ENCODE measurements at places on chromosomes 3 and 15.

DNA sequence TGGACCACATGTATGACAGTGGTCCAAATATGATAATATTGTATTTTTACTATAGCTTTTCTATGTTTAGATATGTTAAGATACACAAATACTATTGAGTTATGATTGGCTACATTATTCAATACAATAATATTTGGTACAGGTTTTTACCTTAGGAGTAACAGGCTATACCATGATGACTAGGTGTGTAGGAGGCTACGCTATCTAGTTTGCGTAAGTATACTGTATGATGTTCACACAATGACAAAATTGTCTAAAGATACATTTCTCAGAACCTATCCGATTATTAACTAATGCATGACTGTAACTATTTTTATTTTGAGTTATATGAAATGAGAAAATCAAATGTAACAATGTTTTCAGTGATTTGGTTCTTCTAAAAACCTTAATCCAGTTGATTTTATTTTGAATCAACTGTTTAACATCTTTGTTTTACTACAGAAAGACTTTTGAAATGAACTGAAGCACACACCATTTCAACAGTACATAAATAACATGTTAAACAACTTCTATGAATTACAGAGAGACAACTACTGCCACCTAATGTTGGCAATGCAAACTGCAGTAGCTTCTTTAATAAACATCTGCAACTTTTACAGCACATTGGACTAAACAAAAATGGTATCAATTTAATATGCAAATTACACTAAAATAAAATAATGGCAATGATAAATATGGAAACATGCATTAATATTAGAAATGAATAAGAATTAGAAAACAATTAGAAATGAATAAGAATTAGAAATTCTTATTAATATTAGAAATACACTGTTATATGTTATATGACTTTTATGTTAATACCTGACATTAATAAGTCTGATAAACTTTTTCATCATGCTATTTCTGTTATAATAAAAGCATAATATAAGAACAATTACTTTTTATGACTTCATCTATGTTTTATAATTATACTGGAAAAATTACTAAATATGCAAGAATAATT lies 255.7 kb downstream of the MBNL1 start:
- no peak for DNase-seq

- DNase-seq: no peak
Measured at GRCh38 chr15:82832601-82833361, 23.4 kb downstream of the WHAMM start.

- DNase-seq: no peak
Measured at GRCh38 chr15:101242999-101243336, 8.9 kb downstream of the CHSY1 start.

DNA sequence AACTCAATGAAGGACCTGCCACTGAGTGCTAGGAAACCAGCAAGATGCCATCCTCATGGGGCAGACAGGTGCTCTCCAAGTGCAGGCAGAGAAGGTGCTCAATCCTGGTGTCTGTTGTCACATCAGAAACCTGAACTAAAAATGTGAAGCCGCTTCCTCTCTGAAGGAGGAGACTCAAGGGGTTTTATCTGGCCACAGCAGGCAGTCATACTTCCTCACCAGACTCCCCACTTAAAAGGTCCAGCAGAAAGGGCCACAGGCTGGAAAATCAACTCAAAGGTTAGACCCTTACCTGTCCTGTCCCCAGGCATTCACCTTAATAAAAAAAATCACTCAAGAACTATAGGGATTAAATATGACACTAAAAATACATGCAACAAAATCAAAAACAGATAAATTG lies 4.8 kb downstream of the CCDC12 start:
- no peak for DNase-seq

GRCh38 chr15:92463352-92463751 lies 69.7 kb downstream of the ST8SIA2 start:
- DNase-seq: no peak

GRCh38 chr3:117688583-117688982 lies 979.0 kb downstream of the TUSC7 start:
- DNase-seq: no peak

- no peak for DNase-seq
Measured at GRCh38 chr15:42050484-42051255, 29.8 kb upstream of the PLA2G4E start.

GRCh38 chr3:120338517-120338916 lies 10.6 kb downstream of the LRRC58 start:
- no peak for DNase-seq

DNA sequence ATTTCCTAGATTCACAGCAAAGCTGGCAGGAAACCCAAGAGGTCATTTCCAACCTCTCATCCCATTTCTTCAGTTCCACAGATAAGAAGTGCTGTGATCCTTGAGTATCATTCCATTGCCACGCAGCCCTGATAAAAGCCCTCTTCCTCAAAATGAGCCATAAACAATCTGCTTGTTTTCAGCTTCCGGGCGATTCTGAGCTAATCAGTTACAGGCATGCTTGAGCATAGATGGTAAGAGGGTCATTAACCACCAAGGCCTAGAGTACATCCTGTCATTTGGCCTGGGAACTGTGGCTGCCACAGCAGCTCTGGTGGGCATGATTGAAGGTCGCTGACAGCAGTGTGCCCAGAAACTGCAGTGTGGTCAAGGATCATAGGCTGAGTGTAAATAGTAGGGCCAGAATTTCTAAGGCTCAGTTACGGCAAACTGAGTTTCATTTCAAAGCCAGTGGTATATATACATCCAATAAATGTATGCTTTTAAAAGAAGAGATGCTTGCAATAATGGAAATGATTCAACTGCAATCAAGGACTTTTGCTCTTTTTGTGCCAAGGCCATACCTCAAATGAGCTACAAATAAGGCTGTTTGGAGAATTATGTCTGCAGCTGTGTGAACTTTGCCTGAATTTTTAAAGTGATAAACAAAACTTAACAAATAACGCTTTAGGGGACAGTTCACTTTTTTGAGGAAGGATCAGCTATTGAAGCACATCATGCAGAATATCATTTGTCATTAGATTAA lies 47.3 kb downstream of the P3H2 start:
- no peak for DNase-seq

GRCh38 chr15:56996093-56996492 lies 77.6 kb downstream of the TCF12 start:
- no peak for DNase-seq

- no peak for DNase-seq
Measured at GRCh38 chr3:109553591-109554371, 216.4 kb upstream of the DPPA4 start.

- no peak for DNase-seq
Measured at GRCh38 chr15:37767841-37768455, 166.5 kb upstream of the TMCO5A start.

GRCh38 chr3:52879090-52879489 lies 18.3 kb downstream of the STIMATE start:
- no peak for DNase-seq

GRCh38 chr3:130473416-130473815 lies 43.6 kb upstream of the COL6A6 start:
- DNase-seq: no peak

All from right lobe of liver (tissue), 6 donors.